RPMI8226 (cell line): ENCODE measurements at places on chromosomes 7 and 10.

DNA sequence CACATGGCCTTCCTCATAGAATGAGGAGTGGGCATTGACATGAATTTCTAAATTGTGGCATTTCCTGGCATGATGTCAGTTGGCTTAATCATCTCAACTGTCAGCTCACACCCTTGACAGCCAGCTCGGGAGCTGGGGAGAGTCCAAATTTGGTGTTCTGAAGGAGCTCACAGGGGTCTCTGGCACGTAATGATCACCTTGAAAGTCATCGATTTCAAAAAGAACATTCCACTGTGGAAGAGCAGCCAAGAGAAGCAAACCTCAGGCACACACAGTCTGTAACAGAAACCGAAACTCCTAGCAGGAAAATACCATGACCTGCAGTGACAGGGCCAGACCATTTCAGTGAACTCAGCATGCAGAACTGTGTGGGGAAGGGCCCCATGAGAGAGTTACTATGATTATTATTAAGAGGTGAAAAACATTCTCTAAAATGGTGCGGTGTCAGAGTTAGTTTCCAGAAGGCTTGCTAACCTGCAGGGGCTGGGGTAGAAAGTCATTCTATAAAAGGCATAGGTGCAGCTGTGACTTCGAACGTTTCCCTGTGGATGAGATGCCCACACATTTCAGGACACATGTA lies 26.4 kb upstream of the KLF6 start:
- DNase-seq, result peak; percentile 81

DNA sequence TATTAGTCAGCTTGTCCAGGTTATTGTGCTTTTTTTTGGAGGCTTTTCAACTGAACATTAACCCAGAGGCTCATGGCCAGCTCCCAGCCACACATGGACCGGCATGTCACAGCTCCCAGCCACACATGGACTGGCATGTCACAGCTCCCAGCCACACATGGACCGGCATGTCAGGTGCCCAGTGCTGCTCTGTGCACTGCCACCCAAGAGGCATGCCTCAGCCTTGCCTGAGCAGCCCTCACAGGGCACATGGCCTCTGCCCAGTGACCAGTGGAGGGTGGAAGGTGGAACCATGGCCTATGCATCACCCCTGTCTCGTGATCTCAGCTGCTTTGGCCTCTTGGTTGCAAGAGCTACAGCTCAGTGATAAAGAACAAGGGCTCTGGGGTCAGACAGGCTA lies 119.8 kb downstream of the OAT start:
- no peak for DNase-seq

DNA sequence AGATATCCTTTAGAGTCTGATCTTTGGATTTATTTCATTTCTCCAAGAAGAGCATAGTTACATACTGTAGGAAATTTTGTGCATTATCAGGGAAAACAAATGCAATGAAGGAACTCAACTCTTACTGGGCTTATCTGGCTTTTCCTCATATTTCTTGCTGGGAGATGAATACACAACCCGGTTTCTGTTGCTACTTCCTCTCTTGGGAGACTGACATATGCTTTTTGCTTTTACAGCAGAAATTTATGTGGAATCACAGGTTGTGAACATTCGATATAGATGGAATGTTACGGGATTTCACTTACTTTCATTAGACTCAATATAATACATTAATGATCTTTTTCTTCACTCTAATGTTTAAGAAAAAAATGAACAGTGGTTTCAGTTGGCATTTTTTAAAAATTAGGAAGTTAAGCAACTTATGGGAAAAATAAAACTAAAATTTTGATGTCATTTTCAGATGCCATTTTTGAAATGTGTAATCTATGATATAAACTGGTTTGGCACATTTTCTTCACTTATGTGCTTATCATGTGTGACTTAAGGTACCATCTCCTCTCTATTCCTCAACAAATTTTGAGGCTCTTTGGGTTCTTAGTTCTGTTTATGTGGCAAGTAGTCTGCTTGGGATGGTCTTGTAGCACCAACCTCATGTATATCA lies 7.1 kb downstream of the SND1 start:
- DNase-seq, result no peak

- DNase-seq, result no peak
These were observed 93.5 kb upstream of the PDCD4 start for GRCh38 chr10:110778211-110778610.

- no peak for DNase-seq
These were observed 99.3 kb upstream of the OIT3 start for GRCh38 chr10:72794260-72794659.

- no peak for DNase-seq
These were observed 364.2 kb downstream of the SFMBT2 start for GRCh38 chr10:7046615-7047014.

- peak; percentile 5 for DNase-seq
These were observed 62.3 kb downstream of the C10orf120 start for GRCh38 chr10:122637376-122637775.

GRCh38 chr10:93379731-93380575 lies 102.2 kb downstream of the MYOF start:
- no peak for DNase-seq
